ENCODE measurements at places on chromosomes 4 and X. TPM values are rescaled to one million over a fixed set of nuclear protein-coding genes. Genes with fewer than 3 reads are reported as not detected.

HERC5 gene
- 5.9 TPM for total RNA-seq

OTC gene
- total RNA-seq: not detected

TEX13D gene
- total RNA-seq: not detected

HMGN5 gene
- 3.2 TPM for total RNA-seq

BANK1 gene
- total RNA-seq: 11.6 TPM

PTPN13 gene
- 13.2 TPM for total RNA-seq

LRIT3 gene
- total RNA-seq: 0.16 TPM

XPNPEP2 gene
- 9.6 TPM for total RNA-seq

- DNase-seq: no peak
Observed at GRCh38 chr4:85747882-85748491, 273.0 kb downstream of the ARHGAP24 start.

DNA sequence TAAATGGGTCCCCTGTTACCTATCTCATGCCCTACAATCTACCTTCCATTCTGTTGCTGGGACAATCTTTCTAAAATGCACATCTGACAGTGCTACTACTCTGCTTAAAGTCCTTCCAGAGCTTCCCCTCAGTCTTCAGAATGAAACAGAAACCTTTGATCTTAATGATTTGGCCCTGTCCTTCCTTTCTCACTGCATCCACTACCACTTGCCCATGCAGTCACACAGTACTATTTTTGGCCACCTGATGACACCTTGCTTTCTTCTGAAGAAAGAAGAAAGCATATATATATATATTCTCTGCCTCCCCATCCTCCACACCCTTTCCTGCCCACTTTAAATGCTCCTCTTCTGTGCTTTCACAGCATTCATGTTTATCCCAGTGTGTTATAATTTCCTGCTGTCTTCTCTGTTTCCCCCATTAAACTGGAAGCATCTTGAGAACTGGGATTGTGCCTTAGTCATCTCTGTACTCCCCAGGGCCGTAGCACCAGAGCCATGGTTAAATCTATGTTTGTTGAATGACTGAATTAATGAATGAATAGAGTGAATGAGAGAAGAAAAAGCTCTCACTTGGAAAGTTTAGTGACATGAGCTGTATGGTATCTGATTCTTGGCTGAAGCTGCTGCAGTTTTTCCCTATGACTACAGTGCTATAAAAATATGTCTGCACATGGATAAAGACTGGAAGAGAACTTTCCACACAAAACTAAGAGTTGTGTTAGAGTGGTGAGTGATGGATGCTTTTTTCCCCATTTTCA lies 56.2 kb downstream of the RTL9 start:
- no peak for DNase-seq

DNA sequence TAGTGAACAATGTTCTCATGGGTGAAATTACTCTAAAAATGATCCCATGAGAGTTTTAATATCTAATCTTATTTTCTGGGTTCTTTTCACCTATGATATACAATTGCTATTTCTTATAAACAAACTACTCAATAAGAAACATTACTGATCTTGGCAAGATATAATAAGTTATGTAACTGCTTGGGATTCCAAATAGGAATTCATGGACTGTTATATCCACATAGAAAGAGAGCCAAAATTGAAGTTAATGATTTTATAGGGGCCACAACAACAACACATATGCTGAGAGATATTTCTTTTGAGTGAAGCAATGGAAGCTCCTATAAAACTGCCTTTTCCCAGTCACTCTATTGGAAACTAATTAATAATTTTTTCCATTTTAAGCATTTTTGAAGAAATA lies 90.4 kb upstream of the TLL1 start:
- no peak for DNase-seq

DNA sequence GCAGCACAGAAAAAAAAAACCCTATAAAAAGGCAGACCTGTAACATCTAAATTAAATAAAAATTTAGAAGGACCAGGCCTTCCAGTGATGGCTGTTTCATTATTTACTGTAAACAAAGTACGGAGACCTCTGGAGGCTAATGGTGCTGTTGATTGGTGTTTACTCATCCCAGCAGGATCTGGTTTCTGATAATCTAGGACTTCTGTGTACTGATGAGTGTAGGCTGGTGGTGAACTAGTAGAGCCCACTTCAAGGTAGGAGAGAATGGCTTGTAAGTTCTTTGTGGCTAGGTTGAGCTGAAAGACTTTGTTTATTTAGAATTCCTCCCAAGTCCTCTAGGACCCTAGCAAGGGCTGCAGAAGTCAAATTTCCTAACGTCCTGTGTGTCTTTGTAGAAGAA lies 398.1 kb upstream of the PITX2 start:
- DNase-seq: no peak
